ENCODE measurements at places on chromosomes 7 and 10.

GRCh38 chr7:138524259-138524658 is 64.2 kb downstream of the TRIM24 start:
- no peak for DNase-seq

GRCh38 chr7:88184848-88185304 is 35.0 kb downstream of the SRI start:
- DNase-seq = no peak

- DNase-seq = no peak
Measured at GRCh38 chr7:48261696-48262095, 90.4 kb downstream of the ABCA13 start.

GRCh38 chr7:33500703-33501701 is 371.6 kb downstream of the BBS9 start:
- no peak for DNase-seq

- no peak for DNase-seq
Measured at GRCh38 chr7:116499168-116500077, at the start of gene CAV2. Gene CAV2 (plus strand): TSS chr7:116499738. CDS start chr7:116499782, 44 bp downstream.

DNA sequence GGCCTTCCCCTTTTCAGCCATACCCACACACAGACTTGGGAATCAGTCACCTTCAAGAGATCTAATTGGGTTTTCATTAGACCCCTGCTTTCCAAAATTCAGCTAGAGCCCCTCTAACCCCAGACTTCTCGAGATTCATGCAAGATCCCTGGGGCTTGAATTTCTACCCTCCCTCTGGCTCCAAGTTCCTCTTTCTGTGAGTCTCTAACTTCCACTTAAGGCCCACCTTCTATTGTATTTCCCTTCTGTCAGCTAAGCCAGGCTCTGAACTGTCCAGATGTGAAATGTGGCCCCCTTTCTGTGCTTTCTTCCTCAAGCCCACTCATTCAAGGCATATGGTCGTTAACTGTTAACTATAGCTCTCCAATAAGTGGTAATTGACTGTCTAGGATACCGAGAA is 132.2 kb downstream of the ZNF365 start:
- no peak for DNase-seq

DNA sequence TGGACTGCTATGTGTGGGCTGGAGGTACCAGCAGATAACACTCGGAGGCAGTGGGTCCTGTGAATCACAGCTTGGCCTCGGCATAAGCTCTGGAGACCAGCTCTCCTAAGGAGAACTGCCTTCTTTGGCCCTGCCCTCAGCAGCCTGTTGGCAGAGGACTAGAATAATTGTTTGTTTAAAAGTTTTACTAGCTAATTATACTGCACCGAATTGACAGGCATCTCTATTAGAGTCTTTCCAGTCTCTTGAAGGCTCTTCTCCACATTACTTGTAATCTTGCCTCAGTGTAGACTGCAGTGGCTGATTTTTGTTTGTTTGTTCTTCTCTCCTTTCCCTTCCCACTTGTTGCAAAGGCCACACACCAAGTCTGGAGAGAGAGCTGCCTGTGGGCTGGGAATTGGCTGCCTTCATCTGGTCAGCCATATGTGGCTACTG is 183.2 kb downstream of the AUTS2 start:
- DNase-seq = no peak

GRCh38 chr10:93160140-93160539 is 86.4 kb downstream of the CYP26A1 start:
- DNase-seq = no peak

DNA sequence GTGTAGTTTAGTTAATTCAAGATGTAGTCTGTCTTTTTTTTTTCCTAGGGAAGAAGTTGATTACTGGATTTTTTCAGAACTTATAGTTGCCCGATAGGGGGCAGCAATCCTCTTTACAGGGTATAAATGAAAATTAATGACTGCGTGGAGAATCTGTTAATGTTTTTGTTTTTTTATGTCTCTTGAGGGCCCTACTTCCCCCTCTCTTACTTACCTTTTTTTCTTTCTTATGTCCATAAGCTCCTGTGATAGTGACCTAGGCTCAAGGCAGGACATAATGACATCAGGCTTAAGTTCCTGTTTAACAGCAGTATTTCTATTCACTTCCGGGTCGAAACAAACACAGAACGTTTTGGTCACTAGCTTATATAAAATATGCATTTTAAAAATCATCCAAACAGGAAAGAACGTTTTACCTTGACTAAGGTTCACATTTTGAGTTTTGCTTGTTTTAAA is 18.8 kb downstream of the CDC123 start:
- peak; percentile 31 for DNase-seq

- DNase-seq = no peak
Measured at GRCh38 chr10:129968853-129969183, 4.7 kb upstream of the EBF3 start.

- DNase-seq = no peak
Measured at GRCh38 chr7:113819474-113819873, 99.3 kb downstream of the PPP1R3A start.

GRCh38 chr7:30502470-30503251 is 2.0 kb downstream of the GGCT start:
- no peak for DNase-seq

- DNase-seq = no peak
Measured at GRCh38 chr7:25105911-25106310, 19.1 kb downstream of the CYCS start.

DNA sequence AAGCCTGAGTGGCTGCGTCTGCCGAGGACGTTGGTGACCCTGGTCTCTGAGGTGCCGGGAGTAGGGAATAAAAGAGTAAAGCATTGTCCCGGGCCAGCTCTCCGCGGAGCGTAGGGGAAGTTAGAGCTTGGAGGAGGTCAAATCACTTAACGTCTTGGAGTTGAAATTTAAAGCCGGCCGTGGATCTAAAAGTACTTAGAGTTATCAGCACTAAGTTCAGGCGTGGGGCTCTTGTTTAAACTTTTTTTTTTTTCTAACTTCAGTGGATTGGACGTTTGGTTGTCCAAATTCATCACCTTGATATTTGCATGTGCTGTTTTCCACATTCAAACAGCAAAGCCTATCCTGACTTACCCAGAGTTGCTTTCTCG is 700 bp downstream of the NIPSNAP2 start:
- DNase-seq = no peak

GRCh38 chr10:132588301-132589013 is 50.9 kb downstream of the INPP5A start:
- DNase-seq = no peak

DNA sequence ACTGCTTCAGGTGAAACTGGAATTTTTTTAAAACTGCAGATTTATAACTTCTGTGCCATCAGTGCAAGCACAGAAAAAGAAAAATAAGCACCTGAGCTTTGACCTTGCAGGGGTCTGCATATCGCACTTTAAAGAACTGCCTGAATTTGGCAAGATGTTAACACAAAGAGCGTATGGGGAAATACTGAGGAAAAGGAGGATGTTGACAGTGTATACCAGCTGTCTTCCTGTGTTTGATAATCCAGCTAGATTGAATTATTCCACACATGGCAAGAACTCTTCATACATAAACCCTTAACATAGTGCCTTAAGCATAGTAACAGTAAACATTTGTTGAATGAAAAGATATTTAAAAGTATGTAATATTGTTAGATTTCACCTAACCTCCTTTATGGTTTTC is 30.0 kb downstream of the SMC3 start:
- no peak for DNase-seq

DNA sequence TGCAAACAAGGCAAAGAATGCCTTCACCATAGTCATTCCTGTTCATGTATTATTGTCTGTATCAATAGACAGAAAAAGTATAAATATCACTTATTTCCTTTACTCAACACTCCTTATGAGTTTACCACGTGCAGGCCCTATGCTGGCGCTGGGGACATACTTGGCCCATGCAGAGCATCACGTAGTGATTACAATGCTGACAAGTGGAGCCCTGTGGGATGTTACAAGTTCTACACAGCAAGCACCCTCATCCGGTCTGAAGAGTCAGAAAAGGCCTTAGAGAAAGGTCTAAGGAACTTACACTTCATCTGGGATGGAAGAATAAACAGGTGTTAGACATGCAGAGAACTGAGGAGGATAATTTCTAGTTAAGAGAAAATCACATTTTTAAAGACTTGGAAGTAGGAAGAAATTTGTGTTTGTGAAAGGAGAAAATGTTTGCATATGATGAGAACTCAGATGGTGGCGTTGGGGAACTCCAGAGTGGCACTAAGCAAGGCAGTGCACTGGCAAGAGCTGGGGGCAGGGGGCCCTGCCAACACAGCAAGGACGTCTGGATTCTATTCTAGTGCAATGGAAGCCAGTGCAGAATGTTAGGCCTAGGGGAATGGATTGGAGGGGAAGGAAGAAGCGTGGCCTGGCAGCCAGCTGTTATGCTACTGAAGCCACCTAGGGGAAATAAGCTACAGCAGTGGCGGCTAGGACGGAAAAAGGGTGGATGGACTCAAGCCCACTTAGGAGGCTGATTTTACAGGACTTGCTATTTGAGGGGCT is 116.2 kb downstream of the ELMO1 start:
- no peak for DNase-seq

- DNase-seq = no peak
Measured at GRCh38 chr10:43691485-43691884, 42.8 kb upstream of the ZNF32 start.

DNA sequence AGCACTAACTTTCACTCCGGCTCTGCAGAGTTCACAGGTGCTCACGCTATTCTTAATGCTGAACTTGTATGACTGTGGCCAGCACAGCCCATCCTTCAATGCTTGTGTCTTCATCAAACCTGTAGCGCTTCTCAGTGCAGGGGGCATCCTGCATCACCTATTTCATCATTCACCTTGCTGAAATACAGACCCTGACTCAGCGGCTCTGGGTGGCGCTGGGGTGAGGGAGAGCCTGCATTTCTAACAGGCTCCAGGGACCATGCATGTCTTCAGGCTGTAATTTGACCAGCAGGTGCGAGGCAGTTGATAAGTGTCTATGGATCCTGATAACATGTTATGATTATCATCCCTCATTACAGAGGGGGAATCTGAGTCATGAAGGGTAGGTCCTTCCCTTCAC is 89.3 kb downstream of the VOPP1 start:
- DNase-seq = no peak

DNA sequence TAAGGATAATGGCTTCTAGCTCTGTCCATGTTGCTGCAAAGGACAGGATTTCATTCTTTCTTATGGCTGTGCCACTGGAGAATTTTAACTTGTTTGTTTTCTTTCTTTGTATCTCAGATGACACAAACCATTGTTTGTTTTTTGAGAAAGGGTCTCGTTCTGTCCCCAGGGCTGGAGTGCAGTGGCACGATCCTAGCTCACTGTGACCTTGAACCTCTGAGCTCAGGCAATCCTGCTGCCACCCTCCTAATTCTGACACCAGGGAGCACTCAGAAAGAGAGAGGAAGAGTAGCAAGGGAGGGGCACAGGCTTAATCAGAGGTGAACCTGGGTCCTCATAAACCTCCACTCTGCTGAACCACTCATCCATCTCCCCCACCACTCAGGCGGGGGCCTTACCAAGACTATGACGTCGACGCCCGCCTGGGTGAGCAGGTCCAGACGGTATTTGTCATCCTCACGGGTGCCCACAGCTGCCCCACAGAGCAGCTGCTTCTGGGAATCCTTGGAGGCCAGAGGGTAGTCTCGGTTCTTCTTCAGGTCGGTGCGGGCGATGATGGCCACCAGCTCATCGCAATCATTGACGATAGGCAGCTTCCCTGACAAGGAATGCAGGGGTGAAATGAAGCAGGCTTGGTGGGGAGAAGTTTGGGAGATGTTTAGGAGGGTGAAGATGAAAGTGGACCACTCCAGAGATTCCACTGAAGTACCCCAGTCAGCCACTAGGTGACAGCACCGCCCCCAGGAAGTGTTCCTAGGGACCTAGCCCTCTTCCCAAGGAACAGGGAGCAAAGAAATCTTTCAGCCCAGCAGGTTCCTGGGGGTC is 11.6 kb downstream of the IMPDH1 start:
- DNase-seq = no peak

GRCh38 chr7:2095436-2095835 is 137.3 kb downstream of the MAD1L1 start:
- no peak for DNase-seq

DNA sequence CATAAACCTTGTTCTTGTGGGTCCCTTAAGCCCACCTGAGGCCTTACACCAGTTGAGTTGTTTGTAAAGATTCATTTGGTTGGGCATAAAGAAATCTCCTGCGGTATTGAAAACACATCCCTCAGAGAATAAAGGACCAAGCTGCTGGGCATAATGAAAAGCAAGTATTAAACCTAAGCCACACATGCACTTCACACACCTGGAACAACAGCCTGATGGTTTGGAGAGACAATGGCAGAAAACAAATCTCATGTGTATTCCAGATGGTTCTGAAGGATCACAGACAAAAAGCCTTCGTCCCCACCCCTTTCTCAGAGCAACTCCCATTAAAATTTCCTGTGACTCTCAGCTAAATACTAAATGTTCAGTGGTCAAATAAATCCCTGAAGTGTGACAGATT is 44.2 kb downstream of the FEZF1 start:
- no peak for DNase-seq

- DNase-seq = no peak
Measured at GRCh38 chr7:90713628-90714027, 117.5 kb downstream of the CDK14 start.

DNA sequence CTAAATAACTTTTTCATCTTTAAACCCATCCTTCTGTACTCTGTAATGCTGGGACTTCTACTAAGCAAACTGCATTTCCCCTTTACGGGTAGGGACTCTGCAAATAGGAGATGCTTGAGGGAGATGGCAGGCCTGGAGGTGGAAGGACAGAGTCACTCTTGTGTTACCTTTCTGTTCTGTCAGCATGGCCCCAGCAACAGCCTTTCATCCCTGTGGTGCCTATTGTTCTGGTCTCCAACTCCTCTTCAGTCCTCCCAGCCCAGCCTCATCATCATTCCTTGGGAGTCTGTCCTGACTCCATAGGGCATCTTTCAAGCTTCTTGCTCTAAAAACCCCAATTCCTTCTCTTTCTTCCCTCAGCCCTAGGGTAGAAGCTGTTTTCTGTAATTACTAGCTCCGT is 230.0 kb downstream of the SNX13 start:
- no peak for DNase-seq

- no peak for DNase-seq
Measured at GRCh38 chr7:22730921-22731654, 4.1 kb downstream of the IL6 start.

DNA sequence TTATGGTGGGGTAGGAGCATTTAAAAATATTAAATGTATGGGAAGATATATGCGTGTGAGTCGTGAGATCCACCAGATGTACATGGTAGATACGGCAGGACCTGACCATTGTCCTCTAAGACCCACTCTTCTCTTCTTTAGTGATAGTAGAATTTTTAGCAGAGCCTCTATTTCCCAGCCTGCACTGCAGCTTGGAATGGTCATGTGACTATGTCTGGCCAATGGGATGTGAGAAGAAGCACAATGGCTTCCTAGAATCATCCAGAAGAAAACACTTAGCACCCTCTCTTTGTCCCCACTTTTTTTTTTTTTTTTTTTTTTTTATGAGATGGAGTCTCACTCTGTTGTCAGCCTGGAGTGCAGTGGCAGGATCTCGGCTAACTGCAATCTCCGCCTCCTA is 86.6 kb upstream of the CYTH3 start:
- DNase-seq = no peak

DNA sequence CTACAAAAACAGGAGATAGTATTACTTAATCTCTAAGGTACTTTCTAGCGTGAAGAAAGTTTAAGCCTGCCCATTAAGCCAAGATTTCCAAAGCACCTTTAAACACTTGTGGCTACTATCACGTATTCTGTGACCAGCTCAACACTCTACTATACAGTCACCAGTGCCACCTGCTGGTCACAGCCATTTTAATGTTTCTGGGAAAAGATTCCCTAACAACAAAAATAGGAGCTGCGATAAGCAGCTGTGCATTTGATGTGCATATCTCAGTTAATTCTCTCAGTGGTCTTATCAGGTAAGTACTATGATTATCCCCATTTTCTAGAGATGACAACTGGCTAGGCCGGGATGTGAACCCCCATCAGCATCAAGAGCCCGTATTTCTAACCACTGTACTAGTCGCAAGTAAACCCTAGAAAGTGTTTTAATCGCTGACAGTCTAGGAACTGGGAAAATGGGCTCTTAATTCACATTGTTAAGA is 860 bp downstream of the SEC31B start:
- peak; percentile 45 for DNase-seq

Data from T follicular helper cell (primary cell).